ENCODE measurements at places on chromosomes 11 and 22.

DNA sequence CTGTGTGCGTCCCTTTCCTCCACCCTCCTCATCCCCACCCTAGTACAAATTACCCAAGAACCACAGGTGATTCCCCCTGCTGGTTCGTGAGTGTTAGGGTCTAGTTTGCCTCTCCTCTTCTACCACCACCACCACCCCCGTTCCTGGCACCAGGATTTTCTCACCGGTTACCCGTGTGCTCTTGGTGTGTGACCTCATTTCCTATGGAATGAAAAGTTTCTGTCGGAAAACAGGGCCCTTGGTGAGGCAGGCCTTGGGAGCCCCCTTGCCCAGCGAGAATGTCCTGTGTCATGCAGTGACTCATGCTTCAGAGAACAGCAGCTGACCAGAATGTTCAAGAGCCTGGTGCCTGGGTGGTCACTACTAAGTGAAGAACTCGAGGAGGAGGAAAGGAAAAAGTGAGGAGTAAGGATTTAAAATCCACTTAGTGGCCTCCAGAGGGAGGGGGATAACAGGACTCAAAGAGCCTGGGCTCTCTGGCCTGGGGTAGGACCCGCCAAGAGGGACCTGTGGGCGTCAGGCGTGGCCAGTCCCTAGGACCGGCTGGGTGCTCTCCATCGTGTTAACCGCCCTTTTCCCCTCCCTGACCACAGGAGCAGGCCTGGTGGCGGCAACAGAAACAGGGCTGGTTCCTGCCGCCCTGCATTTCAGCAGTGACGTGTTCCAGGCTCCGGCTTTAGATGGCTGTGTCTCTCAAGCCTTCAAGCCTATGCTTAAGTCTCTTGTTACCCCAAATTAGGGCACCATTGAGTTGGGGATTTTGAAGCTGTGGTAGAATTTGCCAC is 30.2 kb downstream of the C22orf31 start:
- peak; percentile 78 for DNase-seq

DNA sequence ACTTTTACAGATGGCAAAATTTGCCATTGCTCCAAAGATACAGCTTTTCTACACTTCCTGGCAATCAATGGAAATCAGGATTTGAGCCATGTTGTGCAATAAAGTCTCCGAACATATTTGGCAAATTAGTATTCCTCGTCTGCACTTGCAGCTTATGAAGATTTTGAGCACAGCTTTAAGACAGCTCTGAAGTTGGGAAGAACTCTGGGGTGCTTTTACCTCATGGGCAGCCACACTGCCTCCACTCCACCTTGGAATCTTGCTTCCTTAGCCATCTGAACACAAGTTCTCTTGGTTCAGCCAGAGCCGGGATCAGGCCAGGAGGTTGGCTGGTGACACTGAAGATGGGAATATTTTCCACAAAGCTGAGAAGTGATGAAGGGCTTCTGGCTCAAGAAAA is 191.2 kb downstream of the CWF19L2 start:
- no peak for DNase-seq

- no peak for DNase-seq
Measured at GRCh38 chr11:130636722-130637464, 188.4 kb downstream of the ADAMTS15 start.

GRCh38 chr11:65576232-65576866 is 496 bp downstream of the EHBP1L1 start:
- DNase-seq: no peak

GRCh38 chr11:13596611-13597326 is 71.7 kb upstream of the FAR1 start:
- DNase-seq: no peak

DNA sequence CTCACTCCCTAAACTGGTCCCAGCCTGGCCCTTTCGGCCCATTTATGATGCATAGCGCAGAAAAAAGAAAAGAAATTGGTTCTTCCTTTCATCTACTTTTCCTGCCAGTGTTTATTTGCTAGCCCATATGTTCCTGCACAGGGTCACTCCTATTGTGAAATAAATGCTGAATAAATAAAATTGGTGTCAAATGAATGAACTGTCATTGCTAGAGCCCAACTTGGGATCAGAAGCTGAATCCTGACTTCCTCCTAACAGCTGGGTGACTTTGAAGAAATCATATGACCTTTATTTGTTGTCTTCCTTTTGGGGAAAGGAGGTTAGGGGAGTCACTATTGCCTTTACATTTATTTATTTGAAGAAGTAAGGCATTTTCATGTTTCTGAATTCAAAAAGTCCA is 92.0 kb downstream of the PRR5L start:
- no peak for DNase-seq

- no peak for DNase-seq
Measured at GRCh38 chr11:80327956-80328614, 887.3 kb upstream of the TENM4 start.

DNA sequence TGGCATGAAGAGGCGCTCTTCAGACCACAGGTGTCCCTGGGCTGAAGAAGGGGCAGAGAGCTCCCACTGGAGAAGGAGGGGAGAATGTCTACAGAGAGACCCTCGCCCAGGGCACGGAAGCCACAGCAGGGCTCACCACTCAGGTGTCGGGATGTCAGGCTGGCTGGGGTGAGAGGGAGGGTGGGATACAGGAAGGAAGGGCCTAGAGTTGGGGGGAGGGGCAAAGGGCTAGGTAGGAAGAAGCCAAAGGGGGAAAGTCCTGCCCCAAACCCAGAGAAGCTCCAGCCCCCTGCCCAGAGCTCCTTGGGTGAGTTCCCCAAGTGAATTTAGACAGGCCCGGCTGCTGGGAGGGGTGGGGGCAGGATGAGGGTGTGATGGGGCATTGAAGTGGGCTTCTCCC is 232.0 kb downstream of the CEP164 start:
- DNase-seq: no peak

GRCh38 chr11:73192272-73192671 is 25.8 kb upstream of the P2RY2 start:
- DNase-seq: no peak

DNA sequence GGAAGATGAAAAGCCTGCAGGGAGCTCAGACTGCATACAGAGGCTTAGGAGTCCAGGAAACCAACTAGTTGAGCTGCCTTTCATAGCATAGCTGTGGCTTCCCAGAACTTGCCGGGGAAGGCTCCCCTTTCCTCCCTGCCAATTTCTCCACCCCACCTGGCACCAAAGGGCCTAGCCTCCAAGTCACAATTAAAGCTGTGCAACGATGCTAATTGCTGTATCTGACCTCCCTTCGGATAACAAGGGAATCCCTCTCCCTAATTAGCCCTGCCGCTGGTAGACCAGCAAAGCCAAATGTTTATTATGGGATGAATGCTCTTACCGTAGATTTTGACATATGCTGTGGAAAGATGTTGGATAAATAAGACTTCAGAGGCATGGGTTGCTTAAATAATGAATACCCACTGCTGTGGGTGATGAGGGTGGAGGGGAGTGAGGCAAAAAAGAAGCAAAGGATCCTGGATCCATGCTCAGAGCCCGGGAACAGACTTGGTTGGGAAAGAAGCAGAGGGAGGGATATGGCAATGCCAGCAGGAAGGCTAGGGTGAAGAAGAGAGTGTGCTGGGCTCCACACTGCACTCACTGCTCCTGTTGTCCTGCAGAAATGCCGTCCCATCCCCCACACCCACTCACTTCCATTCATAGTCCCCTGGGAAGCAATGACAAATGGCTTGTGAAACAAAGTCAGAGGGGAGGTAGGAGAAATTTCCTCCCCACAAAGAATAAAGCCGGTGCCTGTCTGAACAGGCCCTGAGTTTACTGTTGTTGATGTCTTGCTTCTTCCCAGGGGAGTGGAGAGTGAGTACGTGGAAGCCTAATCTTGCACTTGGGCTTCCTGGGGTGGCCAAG is 608.1 kb upstream of the CADM1 start:
- no peak for DNase-seq

DNA sequence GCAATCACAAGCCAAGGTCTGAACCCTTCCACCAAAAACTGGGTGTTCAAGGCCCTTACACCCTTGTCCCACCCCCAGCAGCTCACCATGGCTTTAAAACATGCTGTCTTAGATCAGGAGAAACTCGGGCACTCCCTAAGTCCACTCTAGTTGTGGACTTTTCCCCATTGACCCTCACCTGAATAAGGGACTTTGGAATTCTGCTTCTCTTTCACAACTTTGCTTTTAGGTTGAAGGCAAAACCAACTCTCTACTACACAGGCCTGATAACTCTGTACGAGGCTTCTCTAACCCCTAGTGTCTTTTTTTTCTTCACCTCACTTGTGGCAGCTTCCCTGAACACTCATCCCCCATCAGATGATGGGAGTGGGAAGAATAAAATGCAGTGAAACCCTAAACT is 15.0 kb downstream of the HTR3A start:
- DNase-seq: no peak

- DNase-seq: no peak
Measured at GRCh38 chr22:19998232-19998951, 18.2 kb downstream of the ARVCF start.

DNA sequence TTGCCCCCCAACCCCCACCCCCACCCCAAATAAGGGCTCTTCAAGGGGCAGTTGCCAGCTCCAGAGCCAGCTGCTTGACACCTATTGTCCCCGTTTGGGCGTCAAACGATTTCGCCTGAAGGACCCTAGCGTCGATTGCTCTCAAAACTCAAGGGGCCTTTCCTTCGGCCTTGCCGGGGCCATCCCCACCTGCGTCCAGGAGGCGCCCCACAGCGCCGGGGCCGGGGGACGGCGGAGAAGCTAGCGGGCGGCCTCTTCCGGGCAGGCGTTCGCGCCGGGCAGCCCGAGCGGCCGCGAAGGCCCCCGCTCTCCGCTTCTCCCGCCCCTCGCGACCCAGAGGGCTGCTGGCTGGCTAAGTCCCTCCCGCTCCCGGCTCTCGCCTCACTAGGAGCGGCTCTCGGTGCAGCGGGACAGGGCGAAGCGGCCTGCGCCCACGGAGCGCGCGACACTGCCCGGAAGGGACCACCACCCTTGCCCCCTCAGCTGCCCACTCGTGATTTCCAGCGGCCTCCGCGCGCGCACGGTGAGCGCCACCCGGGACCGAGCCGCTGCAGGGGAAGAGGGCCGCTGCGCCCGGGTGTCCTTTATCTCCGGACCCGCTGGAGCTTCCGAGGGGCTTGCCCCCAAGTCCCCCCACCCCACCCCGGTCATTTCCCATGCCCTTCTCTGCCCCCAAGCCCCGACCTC is at the start of gene CAPRIN1:
CAPRIN1 (plus strand) TSS at position 383 of the 687 bp plus-strand sequence. CDS start 690 bp downstream, outside the sequence.
- no peak for DNase-seq

- DNase-seq: no peak
Measured at GRCh38 chr22:28986366-28986765, 75.3 kb downstream of the C22orf31 start.

GRCh38 chr22:50341977-50342650 is 1.0 kb upstream of the PPP6R2 start:
- DNase-seq: no peak

- no peak for DNase-seq
Measured at GRCh38 chr11:108498816-108499408, 728 bp upstream of the POGLUT3 start.

DNA sequence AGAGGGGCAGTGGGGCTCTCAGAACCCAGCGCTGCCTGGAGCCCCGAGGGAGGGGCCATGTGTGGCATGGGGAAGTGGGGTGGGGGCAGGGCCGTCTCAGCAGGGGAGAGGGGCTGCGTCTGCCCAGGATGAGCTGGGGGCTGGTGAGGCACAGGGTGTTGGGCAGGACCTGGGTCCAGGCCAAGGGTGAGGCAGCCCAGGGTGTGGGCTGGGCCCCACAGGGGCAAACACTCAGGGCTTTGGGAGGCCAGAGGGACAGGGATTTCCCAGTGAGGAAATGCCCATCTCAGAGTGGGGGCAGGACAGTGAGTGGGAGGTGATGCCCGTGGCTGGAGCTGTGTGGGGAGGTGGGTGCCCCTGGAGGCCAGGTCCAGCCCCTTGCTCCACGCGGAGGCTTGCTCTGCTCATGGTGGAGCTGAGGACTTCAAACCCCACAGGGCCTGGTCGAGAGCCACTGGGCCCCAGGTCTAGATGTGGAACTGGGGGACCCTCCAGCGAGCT is 5.4 kb downstream of the PLXNB2 start:
- DNase-seq: no peak

GRCh38 chr11:23727794-23728193 is 769.1 kb upstream of the LUZP2 start:
- DNase-seq: no peak

DNA sequence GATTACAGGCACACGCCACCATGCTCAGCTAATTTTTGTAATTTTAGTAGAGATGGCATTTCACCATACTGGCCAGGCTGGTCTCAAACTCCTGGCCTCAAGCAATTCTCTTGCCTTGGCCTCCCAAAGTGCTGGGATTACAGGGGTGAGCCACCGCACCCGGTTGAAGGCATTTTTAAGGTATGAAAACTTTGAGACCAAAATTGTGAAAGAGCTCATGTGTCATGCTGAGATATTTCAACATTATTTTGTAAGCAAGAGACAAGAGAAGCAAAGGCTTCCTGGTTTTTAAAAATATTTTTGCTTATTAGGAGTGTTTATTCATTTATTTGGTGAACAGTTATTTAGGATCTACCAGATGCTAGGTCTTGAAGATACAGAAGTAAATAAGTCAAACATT is 6.8 kb downstream of the NHERF4 start:
- DNase-seq: peak; percentile 10

DNA sequence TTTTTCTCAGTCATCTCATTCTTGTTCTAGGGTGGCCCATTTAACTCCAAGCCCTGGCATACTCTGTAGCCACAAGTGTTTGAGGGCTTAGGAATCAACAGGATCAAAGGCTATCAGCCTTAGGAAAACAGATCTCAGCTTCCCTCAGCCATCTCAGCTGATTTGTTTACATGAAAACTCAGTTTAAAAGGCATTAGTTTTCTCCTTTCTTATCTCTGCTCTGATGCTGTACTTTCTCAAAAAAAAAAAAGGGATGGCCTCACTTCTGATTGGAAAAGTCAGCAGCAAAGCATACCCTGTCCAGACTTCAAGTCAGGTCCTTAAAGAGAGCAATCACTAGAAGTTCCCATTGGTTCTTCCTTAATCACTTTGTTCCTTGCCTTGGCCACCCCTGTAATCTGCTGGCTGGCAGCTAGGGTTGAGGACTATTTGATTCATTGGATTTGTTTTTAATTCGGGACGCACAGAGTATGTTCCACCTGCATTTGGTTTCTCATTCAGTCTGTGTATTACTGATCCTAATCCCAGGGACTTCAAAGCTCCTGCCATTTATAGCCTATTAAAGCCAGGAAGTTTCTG is 102.8 kb downstream of the EXT2 start:
- DNase-seq: no peak

GRCh38 chr11:67022961-67023956 is at the start of gene SYT12:
Gene SYT12, plus strand, starts transcription at chr11:67023134. Its CDS starts 7,011 bp downstream, at chr11:67030145.
- DNase-seq: no peak

DNA sequence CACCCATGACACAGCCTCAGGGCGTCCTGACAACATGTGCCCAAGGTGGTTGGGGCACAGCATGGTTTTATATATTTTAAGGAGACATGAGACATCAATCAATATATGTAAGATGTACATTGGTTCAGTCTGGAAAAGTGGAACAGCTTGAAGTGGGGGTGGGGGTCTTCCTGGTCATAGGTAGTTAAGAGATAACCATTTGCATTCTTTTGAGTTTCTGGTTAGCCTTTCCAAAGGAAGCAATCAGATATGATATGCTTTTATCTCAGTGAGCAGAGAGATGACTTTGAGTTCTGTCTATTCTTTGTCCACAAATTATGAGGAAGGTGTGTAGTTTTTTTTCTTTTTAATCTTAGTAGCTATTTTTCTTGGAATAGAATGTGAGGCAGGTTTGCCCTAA is 10.1 kb upstream of the ANAPC15 start:
- DNase-seq: no peak

Measured in GM04503 (cell line).